A673 (cell line): ENCODE measurements at places on chromosomes 3 and 15. TPM values are rescaled to one million over a fixed set of nuclear protein-coding genes. Genes with fewer than 3 reads are reported as not detected.

Gene NIPA2
- 78.8 and 87.2 TPM in 2 replicates for total RNA-seq

Gene ITGA11
- total RNA-seq: 0.17 and 0.45 TPM in 2 replicates

Gene GOLGA8T
- not detected in 2 replicates for total RNA-seq

Gene CYP11A1
- not detected in 2 replicates for total RNA-seq

Gene ANKUB1
- total RNA-seq: not detected in 2 replicates

Gene CCR9
- total RNA-seq: not detected in 2 replicates

- no peaks in the 10 kb centered on the region for H3K36me3 ChIP-seq
- no peak overlapping the region for H3K27ac ChIP-seq
- H3K4me3 ChIP-seq: no peak overlapping the region
- H3K27me3 ChIP-seq: no peaks in the 10 kb centered on the region
Observed at GRCh38 chr15:68589783-68590710, 11.3 kb downstream of the CORO2B start.

DNA sequence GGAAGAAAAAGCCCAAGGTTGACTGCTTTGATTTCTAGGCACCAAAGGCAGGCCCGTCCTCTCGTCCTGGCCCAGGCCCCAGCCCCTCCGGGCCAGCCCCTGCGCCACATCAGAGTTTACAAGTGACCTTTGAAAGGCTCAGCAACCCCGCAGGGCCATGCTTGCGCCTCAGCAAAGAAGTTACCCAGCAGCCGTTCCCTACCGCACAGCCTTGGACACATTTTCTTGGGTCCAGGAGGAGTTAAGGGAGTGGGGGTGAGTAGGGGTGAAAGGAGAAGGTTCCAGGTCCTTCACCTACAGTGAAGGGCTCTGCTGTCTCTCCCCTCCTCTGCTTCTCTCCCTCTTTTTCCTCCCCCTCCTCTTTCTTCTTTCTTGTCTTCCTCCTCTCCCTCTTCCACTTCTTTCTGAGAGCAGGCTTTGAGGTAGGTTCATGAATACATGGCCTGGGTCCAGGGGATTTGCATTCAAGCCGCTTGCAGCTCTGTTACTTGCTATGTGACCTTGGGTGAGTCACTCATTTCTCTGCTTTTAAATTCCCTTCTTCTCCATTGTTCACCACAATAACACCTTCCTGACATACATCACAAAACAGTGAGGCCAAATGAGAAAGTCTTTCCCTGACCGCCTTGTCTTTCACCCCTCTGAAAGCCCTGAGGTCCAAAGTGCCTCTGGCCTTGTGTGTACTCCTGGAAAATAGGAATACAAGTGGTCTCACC lies 223.3 kb upstream of the TPRG1 start:
- H3K27me3 ChIP-seq: no peaks in the 10 kb centered on the region
- peak overlapping the region; percentile 48 for H3K4me3 ChIP-seq
- H3K36me3 ChIP-seq: no peaks in the 10 kb centered on the region
- H3K27ac ChIP-seq: peak overlapping the region; percentile 82
- peaks cover 19% of the 10 kb centered on the region for H3K4me1 ChIP-seq

DNA sequence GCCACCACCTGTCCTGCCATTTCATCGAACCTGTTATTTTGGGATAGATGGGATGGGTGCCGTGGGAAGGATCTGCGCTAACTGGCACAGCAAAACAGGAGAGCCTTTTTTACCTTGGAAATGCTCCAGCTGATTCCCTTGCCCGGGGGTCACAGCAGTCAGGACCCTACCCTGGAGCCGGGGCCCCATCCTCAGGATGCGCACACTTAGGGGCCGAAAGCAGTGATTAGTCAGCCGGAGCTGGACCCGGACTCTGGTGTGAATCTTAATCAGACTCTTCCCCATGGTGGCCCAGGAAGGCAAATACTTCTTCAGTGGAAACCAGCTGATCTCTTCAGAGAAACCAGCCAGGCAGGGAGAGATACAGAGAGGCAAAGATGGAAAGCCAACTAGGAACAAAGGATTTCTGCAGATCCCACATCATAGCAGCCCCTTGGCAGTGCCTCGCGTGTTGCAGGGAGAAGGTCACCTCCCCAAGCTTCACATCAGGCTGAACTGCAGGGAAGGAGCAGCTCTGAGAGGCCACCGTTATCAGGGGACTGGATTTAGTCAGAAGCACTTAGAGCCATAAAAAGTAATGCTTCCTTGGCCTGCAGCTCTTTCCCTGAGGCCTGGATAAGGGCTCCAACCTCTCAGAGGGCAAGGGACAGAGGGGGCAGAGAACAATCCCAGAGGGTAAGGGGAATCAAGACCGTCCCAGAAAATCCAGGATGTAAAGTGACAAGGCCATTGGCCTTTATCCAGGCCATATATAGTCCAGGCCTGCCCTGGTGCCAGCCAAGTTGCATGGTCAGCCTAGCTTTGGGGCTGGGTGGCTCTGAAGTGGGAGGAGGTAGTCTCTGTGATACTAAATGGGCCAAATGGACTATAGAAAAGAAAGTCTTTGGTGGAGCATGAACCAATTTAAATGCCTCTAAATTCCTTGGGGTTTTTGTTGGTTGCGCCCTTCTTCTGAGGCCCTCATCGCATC lies 52.9 kb downstream of the WDR76 start:
- peaks cover 11% of the 10 kb centered on the region for H3K36me3 ChIP-seq
- no peak for DNase-seq
- no peaks in the 10 kb centered on the region for H3K4me1 ChIP-seq
- no peak overlapping the region for H3K27ac ChIP-seq

DNA sequence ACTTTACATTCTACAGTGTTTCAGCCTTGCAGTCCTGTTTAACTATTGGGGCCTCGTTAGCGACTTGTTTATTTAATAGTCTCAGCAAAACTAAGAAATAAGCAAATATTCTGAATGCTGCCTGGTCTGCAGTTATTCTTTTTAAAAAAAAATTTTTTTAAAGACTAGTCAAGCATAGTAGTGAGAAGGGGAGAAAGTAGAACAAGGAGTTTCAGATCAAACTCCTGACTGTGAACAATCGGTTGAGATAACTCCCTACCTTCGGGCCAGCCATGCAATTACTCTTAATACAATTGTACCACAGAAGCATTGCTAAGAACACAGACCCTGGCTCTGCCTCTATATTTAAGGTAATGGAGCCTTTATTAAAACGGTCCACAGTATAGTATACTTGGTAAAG lies 5.8 kb upstream of the DUT start:
- H3K4me1 ChIP-seq: no peaks in the 10 kb centered on the region
- no peaks in the 10 kb centered on the region for H3K27me3 ChIP-seq
- no peak overlapping the region for H3K4me3 ChIP-seq
- H3K36me3 ChIP-seq: no peaks in the 10 kb centered on the region

GRCh38 chr3:114624047-114624445 lies 330.2 kb downstream of the TIGIT start:
- no peak for DNase-seq
- no peak overlapping the region for H3K27ac ChIP-seq
- peaks cover 5% of the 10 kb centered on the region for H3K4me1 ChIP-seq
- no peaks in the 10 kb centered on the region for H3K27me3 ChIP-seq
- no peak overlapping the region for H3K4me3 ChIP-seq
- no peaks in the 10 kb centered on the region for H3K36me3 ChIP-seq

DNA sequence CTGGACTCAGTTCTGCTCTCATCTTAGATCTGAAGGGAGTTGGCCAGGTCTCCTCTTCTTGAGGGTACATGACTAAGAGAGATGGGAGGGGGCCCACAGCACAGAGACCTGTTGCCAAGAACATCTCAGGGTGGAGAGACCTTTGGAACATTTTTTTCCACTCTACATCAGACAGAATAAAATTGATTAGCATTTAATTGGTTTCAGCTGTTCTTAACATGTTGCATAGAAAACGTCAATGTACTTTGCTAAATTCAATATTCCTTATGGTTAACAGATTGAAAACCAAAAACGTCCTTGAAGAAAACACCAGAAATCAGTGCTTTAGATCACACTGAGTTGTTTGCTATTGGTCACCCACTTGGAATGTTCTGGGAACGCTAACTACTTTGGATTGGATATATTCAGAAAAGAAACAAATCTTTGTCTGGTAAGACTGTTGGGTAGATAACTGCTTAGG lies 36.4 kb upstream of the FSTL1 start:
- H3K27ac ChIP-seq: no peak overlapping the region
- no peaks in the 10 kb centered on the region for H3K4me1 ChIP-seq
- no peaks in the 10 kb centered on the region for H3K36me3 ChIP-seq

GRCh38 chr15:56929399-56929798 lies 11.0 kb downstream of the TCF12 start:
- peaks cover 22% of the 10 kb centered on the region for H3K36me3 ChIP-seq
- H3K4me3 ChIP-seq: no peak overlapping the region
- peak; percentile 35 for DNase-seq
- H3K27me3 ChIP-seq: no peaks in the 10 kb centered on the region

GRCh38 chr15:41567862-41568261 lies 8.8 kb downstream of the TYRO3 start:
- H3K27ac ChIP-seq: no peak overlapping the region
- H3K4me1 ChIP-seq: peaks cover 13% of the 10 kb centered on the region
- no peaks in the 10 kb centered on the region for H3K27me3 ChIP-seq

DNA sequence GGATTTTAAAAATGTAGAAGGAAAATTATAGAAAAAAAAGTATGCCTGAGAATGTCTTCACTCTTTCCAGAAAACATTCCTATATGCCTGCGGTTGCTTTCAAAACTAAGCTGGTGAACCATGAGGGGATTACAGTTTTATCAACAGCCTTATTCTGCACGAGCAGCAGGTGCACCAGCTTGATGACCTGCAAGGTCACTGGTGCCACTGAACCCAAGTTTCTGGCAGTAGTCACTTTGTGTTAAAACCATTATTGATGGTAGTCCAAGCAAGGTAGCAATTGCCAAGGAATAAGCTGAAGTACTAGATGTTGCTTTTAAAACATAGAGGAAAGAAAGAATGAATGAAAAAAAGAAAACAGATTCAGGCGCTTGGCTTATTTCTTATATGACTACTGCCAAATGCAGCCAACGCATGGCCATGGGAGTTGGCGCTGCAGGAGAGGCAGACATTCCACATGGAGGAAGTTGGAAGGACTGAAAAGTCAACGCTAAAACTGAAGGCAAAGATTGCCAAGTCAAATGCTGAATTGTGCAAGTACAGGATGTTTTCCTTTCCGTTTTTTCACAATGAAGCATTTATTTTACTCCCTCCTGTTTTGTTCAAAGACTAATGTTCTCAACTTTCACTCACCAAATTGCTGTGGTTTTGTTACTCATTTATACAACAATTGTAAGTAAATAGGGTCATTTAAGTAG lies 601.4 kb downstream of the CADM2 start:
- H3K27me3 ChIP-seq: no peaks in the 10 kb centered on the region
- no peak for DNase-seq
- H3K4me1 ChIP-seq: no peaks in the 10 kb centered on the region
- H3K36me3 ChIP-seq: no peaks in the 10 kb centered on the region
- H3K4me3 ChIP-seq: no peak overlapping the region
- no peak overlapping the region for H3K27ac ChIP-seq
